ENCODE measurements at places on chromosomes 6 and 20.
A peak's percentile ranks its signal among the peaks of the same experiment; 100 is the strongest.

DNA sequence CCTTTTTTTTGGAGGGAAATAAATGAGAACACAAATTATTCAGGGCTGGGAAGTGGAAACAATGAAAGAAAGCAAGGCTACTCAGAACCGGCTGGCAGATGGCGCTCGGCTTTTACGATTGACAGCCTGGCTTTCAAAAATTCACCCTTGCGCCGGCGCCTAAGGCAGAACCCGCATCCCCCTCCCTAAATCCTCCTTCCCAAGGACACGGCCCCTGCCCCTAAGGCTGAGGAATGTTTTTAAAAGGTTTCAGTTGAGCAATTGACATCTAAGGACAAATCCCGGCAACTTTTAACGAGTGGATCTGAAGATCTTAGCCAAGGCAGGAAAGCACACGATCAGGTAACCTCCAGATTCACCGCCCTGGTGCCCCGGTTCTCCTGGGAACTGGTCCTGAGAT, 16.3 kb downstream of the GNAS start:
- DNase-seq = peak; percentile 38

DNA sequence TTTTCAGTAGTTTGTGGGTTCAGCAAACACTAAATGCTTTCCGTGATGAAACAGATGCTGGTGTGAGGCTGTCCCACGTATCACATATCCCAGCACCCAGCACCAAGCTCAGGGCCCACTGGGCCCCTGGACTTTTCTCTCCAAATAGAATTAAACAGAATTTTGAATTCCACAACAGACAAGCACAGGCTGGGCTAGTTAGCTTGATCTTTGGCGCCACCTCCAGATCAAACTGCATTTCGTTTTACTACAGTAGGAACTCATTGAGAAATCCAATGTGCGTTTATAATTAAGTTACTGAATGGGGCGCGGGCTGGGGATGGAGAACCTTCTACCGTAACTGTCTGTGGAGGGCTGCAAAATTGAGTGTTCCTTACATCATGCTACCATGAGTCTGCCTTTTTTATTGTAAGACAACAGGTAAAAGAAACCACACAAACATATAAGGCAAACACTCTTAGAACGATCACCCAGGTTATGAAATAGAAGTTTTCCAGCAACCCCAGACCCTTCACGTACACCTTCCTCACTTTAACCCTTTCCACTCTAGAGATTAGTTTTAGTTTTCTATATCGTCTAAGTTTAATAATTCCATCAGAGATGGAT, 107.8 kb downstream of the ZFP64 start:
- DNase-seq = peak; percentile 77

DNA sequence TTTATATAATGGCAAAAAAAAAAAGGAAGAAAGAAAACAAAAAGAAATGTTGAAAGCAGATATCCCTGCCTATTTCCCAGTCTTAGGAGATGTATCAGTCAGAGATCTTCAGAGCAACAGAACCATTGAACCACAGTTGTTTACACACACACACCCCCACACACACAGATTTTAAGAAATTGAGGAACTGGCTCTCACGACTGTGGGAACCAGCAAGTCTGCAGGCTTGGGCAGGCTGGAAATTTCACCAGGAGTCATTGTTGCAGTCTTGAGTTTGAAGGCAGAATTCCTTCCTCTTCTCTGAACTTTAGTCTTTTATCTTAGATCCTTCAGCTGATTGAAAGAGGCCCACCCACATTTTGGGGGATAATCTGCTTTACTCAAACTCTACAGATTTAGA, 380.9 kb downstream of the CDKAL1 start:
- no peak for DNase-seq

GRCh38 chr6:9370480-9370879, 935.1 kb upstream of the SLC35B3 start:
- DNase-seq = no peak

- DNase-seq = no peak
Observed at GRCh38 chr6:160222491-160222890, 36.1 kb downstream of the SLC22A2 start.

GRCh38 chr6:151185148-151185547, 54.6 kb upstream of the AKAP12 start:
- DNase-seq = no peak

DNA sequence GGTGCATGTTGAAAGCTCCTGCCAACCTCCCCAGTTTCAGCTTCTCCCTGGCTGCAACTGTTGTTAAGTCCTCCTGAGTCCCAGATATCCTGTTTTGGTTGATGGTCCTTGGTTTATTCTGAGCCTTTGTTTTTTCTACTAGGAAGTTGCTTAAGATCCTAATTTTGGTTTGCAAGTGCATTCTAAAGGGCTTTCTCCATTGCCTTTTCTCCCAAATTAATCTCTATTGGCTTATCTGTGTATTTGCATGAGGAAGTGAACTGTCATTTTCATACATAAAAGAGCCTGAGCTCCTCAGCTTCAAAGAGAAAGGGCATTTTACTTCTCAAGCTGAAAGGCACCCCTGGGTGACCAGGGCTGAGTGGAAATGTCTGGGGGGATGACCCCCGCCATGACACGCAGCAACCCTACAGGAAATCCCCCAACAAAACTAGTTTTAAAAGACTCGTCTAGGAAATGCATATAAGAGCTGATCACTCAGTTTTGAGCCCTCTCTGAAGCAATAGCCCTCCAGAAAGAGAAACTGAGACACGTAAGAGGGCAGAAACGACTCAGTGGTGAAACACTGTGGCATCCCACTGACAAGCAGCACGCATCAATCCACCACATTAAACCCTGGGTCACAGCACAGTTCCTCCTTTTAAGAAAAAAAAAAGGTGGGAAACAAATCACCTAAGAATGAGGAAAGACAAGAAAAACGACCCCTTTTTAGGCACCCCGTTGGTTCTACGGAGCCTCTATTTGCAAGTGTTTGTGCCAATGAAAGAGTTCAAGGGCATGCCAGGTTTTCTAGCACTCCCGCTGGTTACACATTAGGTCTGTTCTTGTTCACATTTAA, 140.9 kb downstream of the THBS2 start:
- DNase-seq = no peak

- no peak for DNase-seq
Observed at GRCh38 chr6:111110036-111110435, 22.7 kb downstream of the SLC16A10 start.

DNA sequence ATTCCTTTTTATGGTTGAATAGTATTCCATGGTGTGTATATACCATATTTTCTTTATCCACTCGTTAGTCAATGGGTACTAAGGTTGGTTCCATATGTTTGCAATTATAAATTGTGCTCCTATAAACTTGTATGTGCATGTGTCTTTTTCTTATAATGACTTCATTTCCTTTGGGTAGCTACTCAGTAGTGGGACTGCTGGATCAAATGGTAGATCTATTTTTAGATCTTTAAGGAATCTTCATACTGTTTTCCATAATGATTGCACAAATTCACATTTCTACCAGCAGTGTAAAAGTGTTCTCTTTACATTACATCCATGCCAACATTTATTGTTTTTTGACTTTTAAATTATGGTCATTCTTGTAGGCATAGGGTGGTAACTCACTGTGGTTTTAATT, 164.3 kb downstream of the TASP1 start:
- no peak for DNase-seq

DNA sequence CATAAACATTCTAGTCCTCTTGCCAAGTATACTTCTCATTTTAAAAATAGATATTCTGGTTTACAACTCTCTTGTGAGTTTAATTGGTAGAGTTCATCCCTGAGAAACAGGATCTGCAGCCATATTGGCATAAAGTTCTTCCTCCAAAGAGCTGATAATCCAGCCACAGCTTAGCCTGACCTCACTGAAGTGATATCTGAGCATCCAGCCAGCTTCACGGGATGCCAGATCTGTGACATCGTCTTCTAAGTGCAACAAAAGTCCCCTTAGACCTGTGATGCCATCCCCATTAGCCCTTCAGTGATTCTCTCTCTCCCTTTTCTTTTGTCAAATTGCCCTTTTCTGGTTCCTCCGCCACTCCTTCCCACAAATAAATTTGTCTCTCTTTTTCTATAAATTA, 180.6 kb upstream of the STXBP5 start:
- DNase-seq = no peak

DNA sequence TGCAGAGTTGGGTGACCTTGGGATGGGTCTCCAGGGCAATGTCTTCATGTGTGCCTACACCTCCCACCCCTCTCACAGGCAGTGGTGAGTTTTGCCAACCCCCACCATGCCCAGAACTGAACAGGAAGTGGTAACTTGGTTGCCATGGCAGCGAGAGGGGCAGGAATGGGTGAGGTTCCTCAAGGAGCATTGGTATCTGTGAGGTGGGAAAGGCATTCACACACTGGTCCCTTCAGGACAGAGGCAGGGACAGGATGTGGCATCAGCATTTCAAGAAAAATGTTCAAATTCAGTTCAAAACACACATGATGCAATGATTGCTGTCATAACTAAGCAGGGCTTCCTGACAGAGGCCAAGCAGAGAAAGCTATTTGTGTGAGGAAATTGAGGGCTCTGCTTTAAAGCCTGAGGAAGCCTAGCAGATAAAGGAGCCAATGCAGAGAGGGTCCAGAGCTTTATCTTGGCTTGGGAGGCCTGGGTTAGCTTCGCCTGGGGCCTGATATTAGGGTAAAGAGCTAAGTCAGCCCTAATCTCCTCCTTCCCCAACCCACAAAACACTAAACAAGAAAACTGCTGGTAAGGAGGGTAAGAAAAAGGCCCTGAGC, 551 bp downstream of the TREML2 start:
- DNase-seq = no peak

DNA sequence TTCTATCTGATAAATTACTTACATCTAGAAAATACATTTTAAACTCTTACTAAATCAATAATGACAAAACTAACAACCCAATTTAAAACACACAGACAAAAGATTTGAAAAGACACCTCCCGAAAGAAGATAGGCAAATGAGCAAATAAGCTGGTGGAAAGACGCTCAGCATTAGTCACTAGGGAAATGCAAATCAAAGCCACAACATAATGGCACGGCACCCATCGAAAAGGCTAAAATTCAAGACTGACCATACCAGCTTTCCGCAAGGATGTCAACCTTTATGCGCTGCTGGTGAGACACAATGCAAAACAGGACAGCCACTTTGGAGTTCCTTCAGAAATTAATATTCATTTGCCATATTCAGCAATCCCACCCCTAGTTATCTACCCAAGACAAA, 25.9 kb downstream of the TAF4 start:
- DNase-seq = no peak

- DNase-seq = no peak
Observed at GRCh38 chr6:167678102-167679101, 148.3 kb upstream of the AFDN start.

DNA sequence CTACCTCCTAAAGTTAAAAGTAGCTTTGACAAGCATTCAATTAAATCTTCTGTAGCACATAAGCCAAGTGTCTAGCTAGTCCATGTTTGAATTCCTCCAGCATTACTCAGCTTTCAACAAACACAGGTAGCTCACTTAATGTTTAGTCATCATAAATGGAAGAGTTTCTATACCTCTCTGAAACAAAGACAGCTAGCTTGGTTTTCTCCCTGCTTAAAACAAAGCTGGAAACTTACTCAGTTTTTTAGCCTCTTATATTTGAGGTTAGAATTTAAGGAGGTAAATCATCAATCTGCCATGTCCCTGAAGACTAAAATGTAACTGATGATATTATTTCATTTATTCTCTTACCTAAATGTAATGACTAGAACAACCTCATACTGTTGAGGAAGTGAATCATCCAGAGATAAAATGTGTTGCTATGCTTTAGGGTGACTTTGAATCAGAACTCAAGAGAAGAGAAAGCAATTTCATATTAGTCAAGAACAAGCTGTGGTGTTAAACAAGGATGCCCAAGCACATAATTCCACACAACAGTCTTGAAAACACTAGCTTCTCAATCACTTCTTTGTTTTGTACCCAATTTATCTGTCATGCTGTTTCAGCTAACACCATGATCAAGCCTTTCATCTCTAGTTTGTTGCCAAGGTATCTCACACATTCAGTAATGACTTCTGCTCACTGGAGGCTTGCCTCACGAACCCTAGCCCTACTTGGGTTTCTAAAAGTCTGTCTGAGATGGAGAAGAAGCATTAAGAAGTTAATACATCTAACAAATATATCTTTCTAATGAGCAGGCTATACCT, 251.9 kb downstream of the EPM2A start:
- DNase-seq = no peak

- DNase-seq = no peak
Observed at GRCh38 chr20:58584881-58585752, 66.0 kb upstream of the STX16 start.

DNA sequence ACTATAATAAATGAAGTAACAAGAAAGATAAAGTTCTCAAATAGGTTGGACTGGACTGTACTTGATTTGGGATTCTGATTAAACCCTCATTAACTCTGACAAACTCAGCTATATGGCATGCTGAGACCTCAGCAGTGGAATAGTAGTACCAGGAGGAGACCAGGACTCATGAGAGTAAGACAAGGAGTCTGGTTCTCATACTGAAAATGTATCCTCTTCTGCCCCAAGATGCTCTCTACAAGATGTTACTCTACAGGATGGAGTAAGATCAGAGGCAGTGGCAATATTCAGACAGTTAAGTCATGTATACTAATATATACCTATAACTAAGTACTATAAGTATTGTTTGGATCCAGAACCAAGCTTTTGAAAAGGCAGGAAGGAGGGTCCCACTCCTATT, 31.9 kb upstream of the SYNCRIP start:
- DNase-seq = peak; percentile 39

DNA sequence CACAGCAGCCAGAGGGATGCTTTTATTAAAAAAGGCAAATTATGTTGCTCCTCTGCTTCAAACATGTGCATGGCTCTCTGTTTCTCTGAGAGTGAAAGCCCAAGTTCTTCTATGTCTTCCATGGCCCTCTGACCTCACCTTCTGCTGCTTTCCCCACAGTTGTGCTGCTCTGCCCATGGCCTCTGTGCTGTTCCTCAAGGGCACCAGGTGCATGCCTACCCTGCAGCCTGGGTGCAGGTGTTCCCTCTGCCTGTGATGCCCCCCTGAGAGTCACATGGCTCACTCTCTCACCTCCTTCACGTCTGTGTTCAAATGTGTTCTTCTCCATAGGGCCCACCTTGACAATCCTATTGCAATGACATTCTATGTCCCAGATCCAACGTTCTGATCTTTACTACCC, 477.0 kb upstream of the CHD6 start:
- no peak for DNase-seq

GRCh38 chr20:63475209-63475608, 2.8 kb upstream of the KCNQ2 start:
- no peak for DNase-seq

- no peak for DNase-seq
Observed at GRCh38 chr6:26457264-26457805, 420 bp upstream of the BTN2A1 start.

DNA sequence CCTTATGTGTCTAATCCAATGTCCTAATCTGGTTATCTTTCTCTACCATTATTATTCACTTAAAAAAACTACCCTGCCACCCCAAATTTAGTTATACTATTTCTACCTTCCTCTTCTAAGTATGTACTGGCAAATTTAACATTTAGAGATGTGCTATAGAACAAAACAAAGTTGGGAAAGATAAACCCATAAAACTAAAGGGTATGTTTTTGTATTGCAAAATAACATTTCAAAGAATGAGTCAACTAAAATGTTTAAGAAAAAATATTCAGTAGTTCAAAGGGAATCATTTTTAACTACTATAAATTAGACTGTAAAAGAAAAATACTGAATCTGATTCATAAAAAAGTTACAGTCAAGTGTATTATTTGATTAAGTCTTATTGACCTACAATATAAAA, 103.0 kb downstream of the LMBRD1 start:
- DNase-seq = no peak

GRCh38 chr6:6386010-6386409, 65.5 kb upstream of the F13A1 start:
- DNase-seq = no peak

- DNase-seq = peak; percentile 69
Observed at GRCh38 chr6:69835414-69836179, 30.8 kb upstream of the COL19A1 start.

GRCh38 chr6:15364401-15365037, 118.7 kb downstream of the JARID2 start:
- no peak for DNase-seq

All from cerebellar cortex (tissue), 1 donor.